ENCODE measurements at places on chromosomes 6 and 20.

DNA sequence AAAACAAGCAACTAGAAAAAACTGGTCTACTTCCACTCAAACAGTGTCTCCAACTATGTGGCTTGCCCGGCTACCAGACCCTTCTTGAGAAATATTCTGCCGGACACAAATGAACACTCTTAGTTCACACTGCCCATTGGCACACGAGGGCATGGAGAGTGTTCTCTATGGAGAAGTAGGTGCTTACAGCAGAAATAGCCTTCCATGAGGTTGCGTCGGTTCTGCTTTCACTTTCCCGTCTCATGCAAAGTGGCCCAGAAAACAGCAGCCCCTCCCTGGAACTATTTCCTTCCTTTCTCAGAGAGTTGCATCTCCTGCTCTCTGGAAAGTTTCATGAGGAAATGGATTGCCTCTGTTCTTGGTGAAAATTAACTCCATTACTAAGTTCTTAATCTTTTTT, 9.5 kb upstream of the HLA-DOA start:
- peak; percentile 17 for DNase-seq

DNA sequence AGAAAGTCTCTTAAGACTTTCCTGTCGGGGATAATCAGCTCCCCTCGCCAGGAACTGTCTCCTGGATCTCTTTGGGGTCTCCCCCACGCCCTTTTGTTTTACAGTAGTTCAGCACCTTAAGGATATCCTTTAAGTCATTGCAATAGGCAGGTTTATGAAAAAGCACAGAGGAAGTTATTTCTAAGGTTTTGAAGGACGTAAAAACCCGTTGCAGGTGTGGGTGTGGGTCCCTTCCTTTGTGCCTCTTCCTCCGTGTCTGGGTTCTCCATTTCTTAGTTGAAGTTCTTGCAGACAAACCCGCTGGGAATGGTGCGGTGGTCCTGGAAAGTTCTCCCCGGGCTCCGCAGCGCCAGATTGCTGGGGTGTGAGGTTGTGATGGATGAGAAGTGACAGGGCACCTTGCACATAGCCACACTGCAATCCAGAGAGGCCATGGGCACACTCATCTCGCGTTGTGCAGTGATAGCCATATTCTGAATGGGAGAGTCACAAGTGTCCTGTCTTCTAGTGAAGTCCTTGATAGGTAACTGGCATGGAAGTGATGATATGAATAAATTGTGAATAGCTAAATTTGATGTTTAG, 65.2 kb downstream of the GTF2H5 start:
- DNase-seq: no peak

- DNase-seq: no peak
Observed at GRCh38 chr6:166251211-166251610, 57.0 kb downstream of the PRR18 start.

GRCh38 chr20:43988867-43989266, 74.2 kb downstream of the TOX2 start:
- no peak for DNase-seq

GRCh38 chr20:10735195-10735949, 61.6 kb upstream of the JAG1 start:
- DNase-seq: no peak

GRCh38 chr6:43408259-43408658, 19.1 kb upstream of the ABCC10 start:
- no peak for DNase-seq

- no peak for DNase-seq
Observed at GRCh38 chr20:62997417-62998035, 9.2 kb downstream of the BHLHE23 start.

GRCh38 chr6:21808551-21809242, 215.1 kb downstream of the SOX4 start:
- DNase-seq: peak; percentile 82

DNA sequence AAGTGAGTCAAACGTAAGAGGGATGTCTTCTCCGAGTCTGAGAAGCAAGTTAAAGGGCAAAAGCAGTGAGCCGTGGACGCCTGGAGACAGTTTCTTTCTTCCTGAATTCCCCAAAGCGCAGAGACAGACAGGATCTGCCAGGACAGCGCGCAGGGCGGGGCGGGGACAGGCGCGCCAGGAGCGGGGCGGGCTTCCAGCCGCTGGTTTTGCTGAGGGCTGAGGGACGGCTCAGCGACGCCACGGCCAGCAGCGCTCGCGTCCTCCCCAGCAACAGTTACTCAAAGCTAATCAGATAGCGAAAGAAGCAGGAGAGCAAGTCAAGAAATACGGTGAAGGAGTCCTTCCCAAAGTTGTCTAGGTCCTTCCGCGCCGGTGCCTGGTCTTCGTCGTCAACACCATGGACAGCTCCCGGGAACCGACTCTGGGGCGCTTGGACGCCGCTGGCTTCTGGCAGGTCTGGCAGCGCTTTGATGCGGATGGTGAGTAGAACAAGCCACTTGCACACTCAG, at the start of gene SCGN:
TSS of gene SCGN (plus strand) at position 209 of the 509 bp plus-strand sequence. CDS start at position 398, 189 bp downstream.
- DNase-seq: peak; percentile 87

DNA sequence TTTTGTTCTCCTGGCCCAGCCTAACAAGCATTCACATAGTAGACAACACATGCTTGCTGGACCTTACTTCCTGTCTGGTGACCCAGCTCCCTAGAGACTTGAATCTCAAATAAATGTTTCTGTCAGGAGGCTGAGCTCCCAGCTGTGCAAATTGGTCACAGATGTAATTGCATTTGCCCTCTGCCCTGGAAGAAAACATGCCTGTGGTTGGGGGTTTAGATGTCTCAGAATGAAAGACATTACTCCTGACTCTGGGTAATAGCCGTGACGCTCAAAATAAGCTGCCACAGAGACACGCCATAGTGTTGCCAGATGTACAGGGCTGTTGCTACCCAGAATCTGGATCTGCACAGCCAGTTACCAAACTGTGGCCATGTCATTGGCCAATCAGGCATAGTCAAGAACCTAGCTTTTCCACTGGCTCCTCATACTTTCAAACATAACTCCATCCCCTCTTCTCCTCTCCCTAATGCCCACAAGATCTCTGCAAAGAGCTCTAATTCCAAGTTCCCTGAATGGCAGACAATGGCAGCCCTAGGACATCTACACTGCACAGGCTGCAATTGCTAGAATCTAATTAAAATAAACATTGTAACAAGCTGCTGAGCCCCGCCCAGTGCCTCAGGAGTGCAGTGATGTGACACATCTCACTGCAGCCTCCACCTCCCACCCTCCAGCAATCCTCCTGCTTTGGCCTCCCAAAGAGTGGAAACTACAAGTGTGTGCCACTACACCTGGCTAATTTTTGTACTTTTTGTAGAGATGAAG, 32.8 kb upstream of the GMPR start:
- DNase-seq: peak; percentile 91

- DNase-seq: no peak
Observed at GRCh38 chr20:47330933-47331708, 25.4 kb downstream of the ZMYND8 start.

All from tongue (tissue), 3 donors.